ENCODE measurements at places on chromosomes 6 and 20. TPM values are rescaled to one million over a fixed set of nuclear protein-coding genes. Genes with fewer than 3 reads are reported as not detected.

Gene EFCAB8
- total RNA-seq: not detected

Gene MANEA
- 9.6 TPM for total RNA-seq

Gene MYLK2
- 0.55 TPM for total RNA-seq

Gene KCNQ5
- 6.7 TPM for total RNA-seq

Gene ENPP4
- not detected for total RNA-seq

Gene CYP24A1
- total RNA-seq: 0.05 TPM

Gene MOG
- total RNA-seq: not detected

Gene SYNGAP1
- 2.5 TPM for total RNA-seq

Gene HLA-DPA1
- total RNA-seq: 0.34 TPM

Gene RSPO4
- total RNA-seq: not detected

Gene TAF4
- total RNA-seq: 5.1 TPM
